Activated CD4-positive, CD25-positive, alpha-beta regulatory T cell treated with anti-CD3 and anti-CD28 coated beads, Interleukin-2, amount 50 U/mL, for 16 hours (primary cell): ENCODE measurements at places on chromosomes 4 and X.

DNA sequence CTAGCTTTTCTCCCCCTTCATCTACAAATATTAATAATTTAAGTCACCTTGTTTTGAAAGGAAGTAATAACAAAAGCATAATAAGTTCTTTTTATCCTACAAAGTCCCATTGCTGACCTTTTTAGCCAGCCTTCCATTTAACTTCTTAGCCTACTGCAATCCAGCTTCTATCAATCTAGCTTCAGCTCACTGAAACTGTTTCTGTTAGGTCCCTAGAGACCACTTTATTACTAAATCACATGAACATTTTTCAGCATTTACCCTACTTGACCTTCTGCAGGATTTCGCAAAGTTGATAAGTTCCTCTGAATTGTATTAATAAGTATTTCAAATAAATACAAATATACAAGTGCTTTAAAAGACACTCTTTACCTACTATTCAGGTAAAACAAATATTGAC lies 186.5 kb downstream of the ANTXR2 start:
- DNase-seq: no peak

DNA sequence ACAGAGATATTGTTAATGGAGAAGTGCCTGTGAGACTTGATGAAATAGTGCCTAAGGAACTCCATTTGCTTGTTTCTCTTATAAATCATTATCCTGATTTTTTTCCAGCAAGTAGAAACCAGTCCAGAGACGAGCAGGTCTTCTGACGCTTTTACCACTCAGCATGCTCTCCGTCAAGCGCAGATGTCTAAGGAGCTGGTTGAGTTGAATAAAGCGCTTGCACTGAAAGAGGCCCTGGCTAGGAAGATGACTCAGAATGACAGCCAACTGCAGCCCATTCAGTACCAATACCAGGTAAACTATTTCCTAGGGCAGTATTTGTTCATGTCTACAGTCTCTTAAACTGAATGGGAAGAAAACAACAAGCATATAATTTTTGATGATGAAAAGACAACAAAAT lies 63.6 kb downstream of the KIF4A start:
- DNase-seq: no peak

DNA sequence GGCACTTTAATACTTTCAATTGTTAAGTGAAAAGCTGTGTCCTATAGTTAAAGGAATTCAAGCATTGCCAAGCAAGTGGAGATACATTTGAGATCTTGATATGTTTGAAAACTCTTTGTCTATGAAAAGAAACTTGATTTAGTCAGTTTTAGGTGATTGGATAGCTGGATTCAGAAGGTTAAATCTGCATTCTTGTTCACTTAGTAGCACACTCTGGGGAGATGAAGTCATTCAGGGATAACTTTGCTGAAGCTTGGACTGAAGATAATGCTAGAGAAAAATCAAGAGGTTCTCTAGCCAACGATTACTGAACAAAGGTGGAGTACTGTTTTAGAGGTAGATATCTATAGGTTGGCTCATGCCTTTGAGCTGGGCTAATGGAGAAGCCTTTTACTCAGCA lies 90.6 kb downstream of the DCAF8L2 start:
- no peak for DNase-seq

DNA sequence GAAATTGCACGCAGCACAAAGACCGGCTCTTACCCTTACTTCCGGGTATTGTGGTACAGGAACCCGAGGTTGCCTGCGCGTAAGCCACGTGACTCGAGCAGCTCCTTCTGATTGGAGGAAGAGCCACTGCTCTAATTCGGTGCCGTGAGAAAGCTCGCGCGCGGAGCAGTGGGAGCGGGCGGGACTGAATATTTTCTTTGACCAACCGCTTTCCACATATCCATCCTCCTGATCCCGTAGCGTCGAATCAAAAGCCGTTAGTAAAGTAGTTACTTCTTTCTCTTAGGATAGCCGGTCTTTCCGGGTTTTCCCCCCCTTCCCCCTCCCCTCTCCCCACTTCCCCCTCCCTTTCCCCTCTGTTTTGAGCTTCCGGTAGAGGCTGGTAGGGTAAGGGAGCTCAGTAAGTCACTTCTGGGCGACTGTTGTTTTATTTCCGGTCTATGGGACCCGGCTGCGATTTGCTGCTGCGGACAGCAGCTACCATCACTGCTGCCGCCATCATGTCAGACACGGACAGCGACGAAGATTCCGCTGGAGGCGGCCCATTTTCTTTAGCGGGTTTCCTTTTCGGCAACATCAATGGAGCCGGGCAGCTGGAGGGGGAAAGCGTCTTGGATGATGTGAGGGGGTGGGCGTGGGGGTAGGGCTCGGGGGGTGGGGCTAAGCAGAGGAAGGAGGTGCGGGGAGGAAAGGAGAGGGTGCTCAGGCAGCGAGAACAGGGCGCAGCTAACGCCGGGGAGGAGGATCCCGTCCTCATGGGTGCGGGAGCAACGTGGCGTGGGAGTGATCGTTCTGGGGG lies at the start of gene TAF1:
TSS of gene TAF1 (plus strand) at position 483 of the 799 bp plus-strand sequence. CDS start at position 501, 18 bp downstream.
- peak; percentile 84 for DNase-seq

- no peak for DNase-seq
These were observed 69.3 kb downstream of the MTMR1 start for GRCh38 chrX:150762258-150763165.

DNA sequence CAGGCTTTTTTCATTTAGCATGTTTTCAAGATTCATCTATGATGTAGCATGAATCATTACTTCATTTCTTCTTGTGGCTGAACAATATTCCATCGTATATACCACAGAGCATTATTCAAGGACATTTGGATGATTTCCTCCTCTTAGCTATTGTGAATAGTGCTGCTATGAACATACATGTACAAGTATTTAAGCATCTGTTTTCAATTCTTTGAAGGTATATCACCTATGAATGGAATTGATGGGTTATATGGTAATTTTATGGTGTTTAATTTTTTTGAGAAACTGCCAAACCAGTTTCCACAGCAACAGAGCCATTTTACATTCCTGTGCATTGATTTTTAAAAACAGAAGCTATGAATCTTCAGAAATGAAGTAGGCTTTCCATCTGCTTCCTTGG lies 36.1 kb upstream of the WDR19 start:
- DNase-seq: no peak

GRCh38 chr4:135604531-135604930 lies 1402.9 kb upstream of the PABPC4L start:
- DNase-seq: no peak

DNA sequence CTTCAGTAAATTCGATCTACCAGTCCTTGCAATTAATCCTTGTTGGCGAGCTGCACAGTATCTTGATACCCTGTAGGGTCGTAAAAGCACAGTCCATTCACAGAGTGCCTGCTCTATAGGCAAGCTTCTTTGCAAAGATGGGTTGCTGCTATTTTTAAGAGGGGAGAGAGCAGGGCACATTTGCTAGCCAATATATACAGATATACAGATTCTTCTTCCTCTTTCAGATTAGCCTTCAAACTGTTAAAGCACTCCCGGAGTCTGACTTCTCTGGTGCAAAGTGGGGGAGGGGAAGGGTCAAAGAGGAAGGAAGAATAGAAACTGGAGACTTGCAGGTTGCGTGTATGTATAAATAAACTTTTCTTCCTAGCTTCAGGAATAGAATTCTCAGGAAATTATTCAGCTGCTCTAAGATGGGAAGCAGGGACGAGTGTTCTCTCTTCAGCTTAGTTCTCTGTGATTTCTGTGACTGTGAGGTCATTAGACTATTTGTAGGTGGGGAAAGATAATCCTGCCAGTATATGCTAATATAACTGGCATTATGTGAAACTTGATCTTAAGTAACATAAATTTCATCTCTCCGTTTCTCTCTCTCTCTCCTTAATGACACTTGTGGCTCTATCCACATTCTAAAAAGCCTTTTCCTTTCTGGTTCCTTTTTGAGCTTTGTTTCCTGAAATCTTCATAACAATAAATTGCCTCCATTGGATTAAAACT lies at the start of gene CYSLTR1:
TSS of gene CYSLTR1 (minus strand) at position 242 of the 717 bp plus-strand sequence. CDS start 53,865 bp downstream, outside the sequence.
- no peak for DNase-seq

GRCh38 chr4:41692717-41693345 lies 55.7 kb downstream of the PHOX2B start:
- DNase-seq: no peak

GRCh38 chr4:128279624-128280225 lies 7.9 kb downstream of the PGRMC2 start:
- no peak for DNase-seq

DNA sequence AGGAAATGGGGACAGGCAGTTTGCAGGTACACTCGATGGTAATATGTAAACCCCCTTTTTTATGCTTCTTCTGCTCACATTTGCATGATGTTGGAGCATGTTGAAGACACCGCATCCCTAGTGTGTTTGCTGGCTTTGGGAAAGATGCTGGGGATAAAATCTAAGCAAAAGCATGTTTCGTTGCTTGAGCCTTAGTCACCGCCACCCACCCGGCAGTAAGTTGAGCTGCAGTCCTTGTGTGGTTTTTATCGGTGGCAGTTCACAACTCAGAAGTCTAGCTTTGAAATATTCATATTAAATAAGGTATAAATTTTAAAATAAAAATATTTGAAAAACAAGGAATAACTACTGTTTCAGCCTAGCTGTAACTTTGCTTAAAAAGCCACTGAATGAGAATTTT lies 21.7 kb upstream of the MND1 start:
- DNase-seq: no peak
